ENCODE measurements at places on chromosomes 6 and 20.

DNA sequence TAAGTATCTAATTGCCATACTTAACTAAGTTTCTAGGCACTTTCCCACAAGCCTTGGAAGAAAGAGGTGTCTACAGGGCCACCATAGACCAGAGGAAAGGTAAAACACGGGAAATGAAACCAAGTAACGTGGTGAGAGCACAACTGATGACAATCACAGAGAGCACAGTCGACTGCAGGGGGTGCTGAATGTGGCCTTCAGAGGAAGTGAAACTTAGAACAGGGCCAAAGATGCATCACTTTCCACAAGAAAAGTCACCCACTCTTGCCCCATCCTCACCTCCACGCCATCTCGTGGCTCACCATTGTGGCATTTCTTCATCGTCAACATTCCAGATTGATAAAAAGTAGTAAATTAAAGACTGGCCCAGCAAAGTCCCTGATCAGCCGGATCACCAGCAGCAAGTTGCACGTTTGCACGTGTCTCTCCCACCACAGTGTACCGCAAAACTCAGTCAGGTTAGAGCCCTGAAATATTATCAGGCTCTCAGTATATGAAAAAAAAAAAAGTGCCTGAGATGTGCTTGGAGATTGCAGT lies 31.4 kb downstream of the HIVEP2 start:
- DNase-seq = peak; percentile 52

DNA sequence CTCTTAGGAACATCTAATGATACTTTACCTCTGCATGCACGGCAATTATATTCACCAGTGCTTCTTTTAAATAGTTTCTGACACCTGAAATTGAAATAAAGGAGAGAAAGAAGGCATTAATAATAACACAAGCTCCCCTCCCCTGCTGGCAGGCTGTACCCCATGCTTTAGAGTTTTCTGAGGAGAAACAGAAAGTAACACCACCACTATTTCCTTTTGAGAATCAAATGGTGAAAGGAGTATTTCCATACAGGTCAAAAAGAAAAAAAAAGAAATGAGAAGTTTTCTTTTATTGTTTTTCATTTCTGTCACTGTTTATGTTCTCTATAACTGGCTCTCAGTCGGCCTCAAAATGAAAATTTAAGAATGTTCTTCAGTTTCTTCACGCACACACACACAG lies 108.1 kb downstream of the IRF4 start:
- no peak for DNase-seq

GRCh38 chr6:36389353-36389752 lies 1.9 kb upstream of the ETV7 start:
- no peak for DNase-seq

DNA sequence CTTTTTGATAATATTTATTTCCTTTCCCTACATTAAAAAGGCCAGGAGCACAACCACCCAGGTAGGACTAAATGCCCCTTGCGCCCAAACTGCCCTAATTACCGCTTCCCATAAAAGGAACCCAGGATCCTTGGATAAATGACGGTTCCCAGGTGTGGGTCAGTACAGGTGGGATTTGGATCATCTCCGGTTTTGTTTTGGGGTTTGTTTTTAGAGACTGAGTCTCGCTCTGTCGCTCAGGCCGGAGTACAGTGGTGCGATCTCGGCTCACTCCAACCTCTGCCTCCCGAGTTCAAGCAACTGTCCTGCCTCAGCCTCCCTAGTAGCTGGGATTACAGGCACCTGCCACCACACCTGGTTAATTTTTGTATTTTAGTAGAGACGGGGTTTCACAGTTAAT lies 28.4 kb downstream of the ZNF217 start:
- DNase-seq = no peak

GRCh38 chr20:30284281-30284905 lies 973.1 kb upstream of the DEFB115 start:
- DNase-seq = no peak

- no peak for DNase-seq
These were observed 108.6 kb downstream of the ESR1 start for GRCh38 chr6:151916075-151916474.

- DNase-seq = no peak
These were observed 1.0 kb downstream of the NCOA7 start for GRCh38 chr6:125791820-125792165.

GRCh38 chr20:461254-462198 lies 807 bp downstream of the TBC1D20 start:
- DNase-seq = peak; percentile 16

DNA sequence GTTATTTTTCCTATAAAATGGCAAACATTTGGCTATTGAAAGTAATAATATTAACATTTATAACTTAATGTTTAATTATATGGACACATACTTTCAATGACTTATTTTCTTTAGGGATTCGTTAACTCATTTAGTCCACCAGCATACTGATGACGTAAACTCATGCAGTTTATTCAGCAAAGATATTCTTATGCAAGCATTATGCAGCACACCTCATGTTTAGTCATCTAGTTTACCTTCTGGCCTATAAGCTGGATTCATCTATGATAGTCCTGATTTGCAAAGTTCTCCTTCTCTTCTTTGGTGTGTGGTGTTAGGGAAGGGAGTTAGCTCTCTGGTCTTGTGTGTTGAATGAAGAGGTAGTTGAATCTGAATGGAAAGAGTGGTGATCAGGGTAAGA lies 60.0 kb downstream of the OR2J2 start:
- DNase-seq = no peak

DNA sequence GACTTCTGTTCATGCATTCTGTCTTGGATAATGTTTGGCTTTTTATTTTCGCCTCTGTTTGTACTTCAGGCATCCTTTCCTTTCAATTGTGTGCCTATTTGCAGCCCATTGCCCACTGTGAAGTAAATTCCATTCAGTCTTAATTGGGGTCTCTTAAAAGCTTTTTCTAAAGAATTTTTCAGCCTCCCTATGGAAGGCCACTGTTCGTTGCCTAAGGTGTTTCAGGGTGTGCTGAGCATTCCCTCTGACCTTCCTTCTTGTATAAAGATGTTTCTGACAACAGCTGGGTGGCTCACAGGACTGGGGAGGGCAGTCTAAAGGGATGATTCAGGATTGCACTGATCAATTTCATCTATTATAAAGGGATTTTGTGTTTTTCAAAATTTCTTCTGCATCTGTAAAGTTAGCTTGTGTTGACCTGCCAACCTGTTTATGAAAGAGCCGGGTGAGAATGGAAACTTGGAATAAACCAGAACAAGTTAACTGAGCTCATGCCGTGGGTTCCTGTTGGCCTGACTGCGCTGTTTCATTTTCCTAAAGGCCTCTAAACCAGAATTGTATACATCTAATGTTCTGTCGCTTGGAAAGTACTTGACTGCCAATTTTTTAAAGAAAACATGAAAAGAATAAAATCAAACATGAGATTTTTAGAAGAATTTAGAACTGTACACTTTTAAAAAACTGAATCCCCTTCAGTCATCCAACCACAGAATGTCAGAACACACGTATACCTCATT lies 14.3 kb downstream of the PHACTR2 start:
- no peak for DNase-seq

- no peak for DNase-seq
These were observed 2.6 kb upstream of the ZBP1 start for GRCh38 chr20:57622579-57623381.

- DNase-seq = no peak
These were observed 142.2 kb upstream of the MAP3K7 start for GRCh38 chr6:90729057-90729456.

- DNase-seq = no peak
These were observed 26.7 kb upstream of the ADA start for GRCh38 chr20:44678242-44678641.

GRCh38 chr20:46559685-46560440 lies 9.4 kb upstream of the OCSTAMP start:
- no peak for DNase-seq

DNA sequence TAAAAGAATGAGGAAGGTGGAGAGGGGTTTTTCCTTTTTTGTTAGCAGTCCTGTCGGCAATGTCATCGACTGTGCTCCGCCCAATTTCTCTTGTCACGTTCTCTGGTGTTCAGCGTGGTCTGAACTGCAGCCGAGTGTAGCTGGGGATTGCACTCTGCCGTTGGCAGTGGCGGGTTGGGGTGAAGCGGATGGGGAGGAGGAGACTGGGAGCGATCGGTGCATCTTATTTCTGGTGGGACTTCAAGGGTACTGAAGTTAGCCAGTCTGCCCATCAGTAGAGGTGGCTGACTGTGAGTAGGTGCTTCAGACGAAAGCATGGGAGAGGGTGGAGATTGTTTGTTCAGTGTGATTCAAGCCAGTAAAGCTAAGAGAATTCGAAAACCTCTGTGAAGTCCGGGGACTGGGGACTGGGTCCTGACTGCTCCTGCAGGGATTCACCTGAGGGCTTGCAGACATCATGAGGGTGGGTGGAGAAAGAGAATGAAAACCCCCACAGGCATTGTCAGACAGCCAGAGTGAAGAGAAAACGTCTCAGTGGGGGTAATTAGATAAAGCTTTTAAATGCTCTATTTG lies 5.1 kb downstream of the RREB1 start:
- peak; percentile 22 for DNase-seq

DNA sequence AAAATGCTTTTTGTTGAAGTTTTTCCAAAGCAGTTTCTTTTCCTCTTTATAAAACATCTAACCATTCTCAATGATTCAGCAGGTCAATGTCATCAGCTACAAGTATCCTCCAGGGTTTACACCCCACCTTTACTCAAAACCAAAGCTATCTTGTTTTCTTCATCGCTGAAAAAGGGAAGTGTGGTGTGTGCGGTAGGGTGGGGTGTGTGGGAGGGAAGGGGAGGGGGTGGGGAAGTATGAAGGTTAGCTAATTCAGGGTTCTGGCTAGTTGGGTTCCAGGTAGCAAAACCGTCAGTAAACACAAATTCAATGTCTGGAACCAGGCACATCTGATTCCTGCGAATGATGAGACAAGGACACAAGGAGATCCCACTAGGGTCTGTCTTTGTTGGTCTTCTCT lies 189.6 kb downstream of the GJA10 start:
- no peak for DNase-seq

- no peak for DNase-seq
These were observed 855 bp upstream of the GFOD1 start for GRCh38 chr6:13488015-13488895.

GRCh38 chr6:133128191-133128590 lies 113.0 kb upstream of the EYA4 start:
- DNase-seq = no peak

GRCh38 chr6:156885562-156885961 lies 108.4 kb downstream of the ARID1B start:
- DNase-seq = no peak

DNA sequence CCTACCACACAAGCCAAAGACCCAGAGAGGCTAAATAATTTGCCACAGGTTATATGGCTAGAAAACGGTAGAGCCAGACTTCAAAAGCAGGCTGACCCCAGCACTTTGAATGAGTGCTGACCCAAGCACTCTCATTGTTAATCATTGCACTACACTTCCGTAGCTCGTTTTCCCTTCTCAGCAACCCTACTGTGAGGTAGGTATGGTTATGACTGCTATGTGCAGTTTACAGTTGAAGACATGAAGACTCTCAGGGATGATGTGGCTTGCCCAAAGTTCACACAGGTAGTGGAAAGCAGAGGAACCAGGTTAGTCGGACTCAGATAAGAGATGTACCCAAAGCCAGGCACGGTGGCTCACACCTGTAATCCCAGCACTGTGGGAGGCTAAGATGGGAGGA lies 33.5 kb upstream of the RIMS4 start:
- no peak for DNase-seq

- DNase-seq = no peak
These were observed 8.8 kb upstream of the C20orf144 start for GRCh38 chr20:33653218-33653899.

DNA sequence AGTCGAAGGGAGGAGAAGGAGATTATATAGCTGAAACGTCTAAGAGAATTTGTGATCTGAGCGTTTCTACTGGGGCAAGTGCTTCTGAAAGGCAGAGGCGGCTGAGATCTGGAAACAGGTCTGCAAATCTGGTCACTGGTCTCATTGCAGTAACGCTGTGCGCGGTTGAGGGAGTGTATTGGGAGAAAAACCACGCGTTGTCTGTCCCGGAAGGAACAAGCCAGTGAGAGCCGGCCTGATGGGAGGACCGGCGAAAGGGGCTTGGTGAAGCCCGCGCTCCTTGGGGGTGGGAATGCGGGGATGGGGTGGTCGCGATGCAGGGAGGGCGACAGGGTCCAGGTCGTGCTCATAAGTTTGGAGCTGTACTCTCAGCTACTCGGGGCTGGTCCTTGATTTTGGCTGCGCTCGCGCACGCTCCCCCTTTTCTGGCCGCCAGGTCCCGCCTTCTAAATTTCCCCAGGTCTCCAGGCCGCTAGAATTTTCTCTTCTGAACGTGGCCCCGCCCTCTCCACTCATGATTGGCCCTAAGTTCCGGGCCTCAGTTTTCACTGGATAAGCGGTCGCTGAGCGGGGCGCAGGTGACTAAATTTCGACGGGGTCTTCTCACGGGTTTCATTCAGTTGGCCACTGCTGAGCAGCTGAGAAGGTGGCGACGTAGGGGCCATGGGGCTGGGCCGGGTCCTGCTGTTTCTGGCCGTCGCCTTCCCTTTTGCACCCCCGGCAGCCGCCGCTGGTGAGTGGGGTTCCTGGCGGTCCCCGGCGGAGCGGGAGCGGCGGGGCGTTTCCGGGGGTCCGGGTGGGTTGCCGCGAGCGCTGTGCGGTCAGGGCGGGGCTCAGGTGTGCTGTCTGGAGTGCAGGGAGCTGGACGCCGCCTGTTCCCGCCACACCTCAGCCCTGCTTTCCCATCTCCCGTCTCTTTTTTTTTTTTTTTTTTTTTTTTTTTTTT lies at the start of gene MICB:
TSS of gene MICB (plus strand) at position 615 of the 946 bp plus-strand sequence. CDS start at position 664, 49 bp downstream.
- peak; percentile 77 for DNase-seq
